ENCODE measurements at places on chromosomes 7 and 10.
A peak's percentile ranks its signal among the peaks of the same experiment; 100 is the strongest.

GRCh38 chr10:89702121-89702480, 711 bp downstream of the KIF20B start:
- DNase-seq: peak; percentile 9

DNA sequence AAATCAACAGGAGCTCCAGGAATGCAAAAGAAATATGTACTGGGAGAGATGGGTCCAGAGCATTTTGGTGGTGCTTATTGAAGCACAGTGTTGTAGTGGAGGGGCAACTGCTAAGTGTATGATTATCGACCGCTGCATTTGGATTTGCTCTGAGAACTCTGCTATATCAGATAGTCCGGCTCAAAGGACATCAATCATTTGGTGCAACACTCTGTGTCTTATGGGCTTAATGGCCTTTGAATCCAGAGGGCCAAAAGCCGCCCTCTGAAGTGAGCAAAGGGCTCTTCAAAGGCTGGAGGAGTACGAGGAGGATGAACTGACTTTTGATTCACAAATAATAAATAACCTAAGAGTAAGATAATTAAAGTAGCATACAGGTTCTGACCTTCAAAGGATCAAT, 9.4 kb upstream of the IKZF1 start:
- DNase-seq: no peak

DNA sequence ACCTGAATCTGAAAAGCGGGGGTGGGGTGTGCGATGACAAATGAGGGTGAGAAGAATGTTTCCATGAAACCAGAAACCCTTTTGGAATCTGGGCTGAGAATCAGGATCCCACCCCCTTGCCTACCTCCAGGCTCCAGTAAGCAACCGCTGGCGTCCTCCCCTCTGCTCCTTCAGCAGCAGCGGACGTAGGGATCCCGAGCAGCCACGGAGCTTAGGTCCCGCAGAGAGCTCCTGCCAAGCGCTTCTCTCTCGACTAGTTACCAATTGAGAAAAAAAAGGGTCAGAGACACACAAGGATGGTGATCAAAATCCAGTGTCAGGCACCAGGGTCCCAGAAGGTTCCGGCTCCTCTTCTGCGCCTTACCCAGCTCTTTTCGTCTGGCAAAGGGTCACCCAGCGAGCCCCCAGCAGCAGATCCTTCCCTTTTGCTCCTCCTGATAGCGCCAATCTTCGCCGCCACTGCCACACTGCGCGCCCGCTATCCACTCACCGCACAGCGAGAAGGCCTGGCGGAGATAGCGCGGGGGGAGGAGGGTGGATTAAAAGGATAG, 733.5 kb downstream of the ZWINT start:
- DNase-seq: no peak

- DNase-seq: no peak
Observed at GRCh38 chr7:146659732-146660131, 543.1 kb downstream of the CNTNAP2 start.

DNA sequence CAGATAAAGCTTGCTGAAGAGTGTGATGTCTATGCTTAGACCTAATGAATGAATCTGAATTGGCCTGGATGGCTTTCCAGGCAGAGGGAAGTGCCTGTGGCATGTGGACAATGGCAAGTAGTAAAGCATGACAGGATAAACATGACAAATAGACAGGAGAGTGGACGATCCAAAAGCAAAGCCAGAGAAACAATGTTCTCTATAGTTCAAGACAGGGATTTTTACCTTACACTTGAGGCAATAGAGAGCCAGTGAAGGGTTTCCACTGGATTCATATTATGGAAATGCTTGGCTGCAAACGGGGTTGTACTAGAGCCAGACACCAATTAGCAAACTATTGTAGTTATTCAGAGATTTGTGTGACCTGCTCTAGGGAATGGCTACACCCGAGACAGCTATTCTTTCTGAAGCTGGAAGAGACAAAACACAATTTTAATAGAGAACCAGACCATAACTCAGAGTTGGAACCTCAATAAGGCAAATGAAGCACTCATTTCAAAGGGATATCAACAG, 2.3 kb downstream of the AGMO start:
- no peak for DNase-seq

- DNase-seq: no peak
Observed at GRCh38 chr10:113178771-113179170, 228.7 kb downstream of the TCF7L2 start.

GRCh38 chr10:92420546-92421275, 129.7 kb downstream of the MARCHF5 start:
- DNase-seq: peak; percentile 22

DNA sequence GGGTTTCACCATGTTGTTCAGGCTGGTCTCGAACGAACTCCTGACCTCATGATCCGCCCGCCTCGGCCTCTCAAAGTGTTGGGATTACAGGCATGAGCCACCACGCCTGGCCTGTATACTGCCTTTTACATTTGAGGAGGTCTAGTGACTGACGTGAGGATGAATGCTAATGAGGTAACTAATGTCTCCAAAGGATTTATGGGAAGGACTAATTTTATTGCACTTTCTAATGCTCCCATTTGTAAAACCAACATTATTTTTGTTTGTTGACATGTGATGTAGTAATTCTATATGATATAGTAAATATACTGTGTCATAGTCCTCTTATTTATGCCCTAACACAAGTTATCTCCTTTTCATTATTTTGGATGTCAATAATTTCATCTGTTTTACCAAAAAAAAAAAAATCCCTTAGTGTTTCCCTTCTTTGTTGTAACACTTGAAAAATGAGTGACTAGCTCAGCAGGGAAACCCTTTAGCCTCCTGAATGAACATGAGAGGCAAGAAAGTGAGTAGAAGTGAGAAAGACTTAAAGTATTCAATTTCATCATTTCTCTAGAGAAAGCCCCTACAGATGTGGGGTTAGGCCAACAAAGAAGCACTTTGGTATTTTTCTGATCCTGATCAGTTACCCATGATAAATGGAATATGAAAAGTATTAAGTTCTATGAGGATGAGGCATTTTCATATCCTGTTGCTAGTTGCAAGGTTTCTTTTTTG, 596.9 kb upstream of the PCDH15 start:
- no peak for DNase-seq

DNA sequence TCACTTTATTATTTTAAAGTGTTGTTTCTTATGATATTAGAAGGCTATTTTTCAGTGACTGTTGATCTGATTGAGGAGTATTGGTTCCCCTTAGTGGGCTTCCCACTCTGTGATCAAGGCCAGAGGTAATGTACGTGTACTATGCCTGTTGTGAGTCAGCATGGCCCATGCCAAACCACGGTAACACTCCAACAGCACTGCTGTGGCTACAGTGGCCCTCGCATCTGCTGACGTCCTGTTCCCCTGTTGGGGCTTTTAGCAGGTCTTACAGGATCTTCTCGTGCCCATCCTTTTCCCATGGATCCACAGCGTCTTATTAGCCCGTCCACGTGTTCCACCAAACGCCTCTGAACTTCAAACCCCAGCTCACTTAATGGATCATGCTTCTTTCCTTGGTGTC, 964.6 kb upstream of the CELF2 start:
- DNase-seq: no peak

DNA sequence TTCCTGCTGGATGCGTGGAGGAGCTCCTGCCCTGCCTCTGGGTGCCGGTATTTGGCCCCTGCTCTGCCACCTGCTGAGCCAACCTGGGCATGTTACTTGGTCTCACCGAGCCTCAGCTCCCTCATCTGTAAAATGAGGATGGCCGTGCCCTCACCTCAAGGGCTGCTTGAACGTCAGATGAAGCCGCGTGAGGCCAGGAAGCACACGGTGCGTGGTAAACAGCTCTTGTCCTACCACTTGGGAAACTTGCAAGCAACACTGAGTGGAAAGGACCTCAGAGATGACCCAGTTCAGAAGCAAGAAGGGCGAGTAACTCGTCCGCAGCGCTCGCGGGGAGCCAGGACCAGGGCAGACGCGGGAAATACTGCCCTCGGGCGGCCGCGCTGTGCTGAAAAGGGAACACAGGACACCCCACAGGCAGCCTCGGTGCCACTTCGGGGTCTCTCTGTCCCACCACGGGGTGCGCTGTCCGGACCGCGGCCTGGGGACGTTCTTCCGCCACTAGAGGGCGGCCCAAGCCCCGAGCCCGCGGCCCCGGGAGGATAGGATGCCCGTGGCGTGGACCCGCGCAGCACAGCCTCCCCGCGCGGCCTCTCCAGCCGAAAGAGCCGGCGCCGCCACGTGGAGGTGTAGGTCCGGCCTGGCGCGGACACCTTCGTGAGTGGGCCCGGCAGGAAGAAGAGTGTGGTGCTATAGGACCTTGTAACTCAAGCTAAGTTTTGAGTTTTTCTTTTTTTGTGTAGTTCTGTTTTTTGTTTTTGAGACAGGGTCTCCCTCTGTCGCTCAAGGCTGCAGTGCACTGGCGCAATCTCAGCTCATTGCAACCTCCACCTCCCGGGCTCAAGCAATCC, 94.1 kb downstream of the PRKAG2 start:
- DNase-seq: peak; percentile 90

Data from adipocyte (in vitro differentiated cells).